ENCODE measurements at places on chromosomes 6 and 20. TPM values are rescaled to one million over a fixed set of nuclear protein-coding genes. Genes with fewer than 3 reads are reported as not detected.

RRAGD gene
- total RNA-seq = 4.5 TPM

FYN gene
- 125 TPM for total RNA-seq

ULBP2 gene
- total RNA-seq = 0.16 TPM

PLEKHG1 gene
- 0.57 TPM for total RNA-seq

SNX21 gene
- 1.8 TPM for total RNA-seq

ACTL10 gene
- 2.9 TPM for total RNA-seq

TEAD3 gene
- 0.23 TPM for total RNA-seq

ZBTB46 gene
- total RNA-seq = 0.32 TPM

EPB41L1 gene
- not detected for total RNA-seq

WFDC2 gene
- total RNA-seq = 0.52 TPM

ANKRD66 gene
- total RNA-seq = not detected

STX16 gene
- 126 TPM for total RNA-seq

GSTA3 gene
- total RNA-seq = not detected

IMPG1 gene
- not detected for total RNA-seq

RHAG gene
- not detected for total RNA-seq

LTB gene
- total RNA-seq = 767 TPM

HMGCLL1 gene
- total RNA-seq = not detected

DHX16 gene
- 47.6 TPM for total RNA-seq

FAM217A gene
- total RNA-seq = not detected

MYCT1 gene
- not detected for total RNA-seq

NMBR gene
- not detected for total RNA-seq

PRL gene
- total RNA-seq = not detected

NKAIN4 gene
- total RNA-seq = not detected

HRH3 gene
- total RNA-seq = not detected
